ENCODE measurements at places on chromosomes 2 and 18.

DNA sequence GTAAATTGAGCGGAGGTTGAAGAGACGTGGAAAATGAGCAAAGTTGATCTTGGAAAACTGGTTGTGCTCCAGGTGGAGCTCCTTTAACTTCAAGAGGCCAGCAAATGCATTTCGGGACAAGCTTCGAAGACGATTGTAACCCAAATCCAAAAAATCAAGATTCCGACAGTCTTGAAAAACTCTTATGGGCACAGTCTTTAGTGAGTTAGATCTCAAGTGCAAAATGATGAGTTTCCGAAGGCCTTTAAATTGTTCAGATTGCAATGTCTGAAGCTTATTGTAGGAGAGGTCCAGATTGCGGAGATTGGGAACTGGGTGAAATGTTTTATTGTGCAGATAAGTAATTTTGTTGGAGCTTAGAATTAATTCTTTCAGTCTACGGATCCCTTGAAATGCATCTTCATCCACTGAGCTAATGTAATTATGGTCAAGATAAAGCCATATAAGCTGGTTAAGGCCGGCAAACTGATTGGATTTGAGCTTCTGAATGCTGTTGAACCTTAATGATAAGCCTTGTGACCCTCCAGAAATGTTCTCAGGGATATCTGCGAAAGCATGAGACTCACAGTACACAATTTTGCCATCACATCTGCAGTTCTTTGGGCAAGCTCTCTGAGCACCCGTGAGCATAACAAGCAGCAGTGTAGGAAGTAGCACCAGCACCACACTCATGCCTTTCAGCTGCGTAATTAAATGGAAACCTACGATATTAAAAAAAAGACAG is 2.9 kb downstream of the LRRTM4 start:
- H3K4me3 ChIP-seq, result peak overlapping the region; percentile 42
- H3K27ac ChIP-seq, result peak overlapping the region; percentile 40
- H3K27me3 ChIP-seq, result no peaks in the 10 kb centered on the region
- no peaks in the 10 kb centered on the region for H3K36me3 ChIP-seq
- H3K4me1 ChIP-seq, result no peaks in the 10 kb centered on the region

DNA sequence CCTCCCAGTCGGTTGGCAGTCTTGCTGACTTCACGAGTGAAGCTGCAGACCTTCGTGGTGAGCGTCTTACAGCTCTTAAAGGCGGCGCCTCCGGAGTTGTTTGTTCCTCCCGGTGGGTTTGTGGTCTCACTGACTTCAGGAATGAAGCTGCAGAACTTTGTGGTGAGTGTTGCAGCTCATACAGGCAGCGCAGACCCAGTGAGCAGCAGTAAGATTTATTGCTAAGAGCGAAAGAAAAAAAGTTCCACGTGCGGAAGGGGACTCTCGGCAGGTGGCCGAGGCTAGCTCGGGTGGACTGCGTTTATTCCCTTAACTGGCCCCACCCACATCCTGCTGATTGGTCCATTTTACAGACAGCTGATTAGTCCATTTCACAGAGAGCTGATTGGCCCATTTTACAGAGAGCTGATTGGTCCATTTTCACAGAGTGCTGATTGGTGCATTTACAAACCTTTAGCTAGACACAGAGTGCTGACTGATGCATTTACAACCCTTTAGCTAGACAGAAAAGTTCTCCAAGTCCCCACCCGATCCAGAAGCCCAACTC is 240.3 kb downstream of the LRATD1 start:
- H3K27ac ChIP-seq, result no peak overlapping the region
- DNase-seq, result no peak
- H3K36me3 ChIP-seq, result no peaks in the 10 kb centered on the region
- no peaks in the 10 kb centered on the region for H3K4me1 ChIP-seq

GRCh38 chr2:53516650-53517049 is 251.0 kb upstream of the CHAC2 start:
- no peak overlapping the region for H3K27ac ChIP-seq
- H3K4me1 ChIP-seq, result no peaks in the 10 kb centered on the region
- H3K36me3 ChIP-seq, result no peaks in the 10 kb centered on the region
- DNase-seq, result no peak
- H3K4me3 ChIP-seq, result no peak overlapping the region

GRCh38 chr2:524442-524841 is 152.8 kb downstream of the TMEM18 start:
- H3K36me3 ChIP-seq, result no peaks in the 10 kb centered on the region
- no peak for DNase-seq
- no peak overlapping the region for H3K4me3 ChIP-seq
- H3K27ac ChIP-seq, result no peak overlapping the region

DNA sequence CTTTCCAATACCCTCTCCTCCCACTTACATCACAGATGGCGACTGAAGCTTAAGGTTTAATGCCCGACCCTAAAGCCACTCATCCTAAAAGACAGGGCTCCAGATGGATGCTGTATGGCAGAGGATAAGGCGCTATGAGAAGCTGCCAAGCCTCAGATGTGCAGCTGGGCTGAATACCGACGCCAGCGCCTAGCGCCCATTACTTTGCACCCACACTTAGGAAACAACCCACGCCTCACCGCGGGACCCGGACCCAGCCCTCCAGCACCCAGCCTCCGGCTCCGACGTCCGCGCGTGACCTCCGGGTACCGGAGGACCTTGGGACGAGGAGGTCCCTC is 335 bp downstream of the TRAK2 start:
- no peak for DNase-seq
- H3K4me1 ChIP-seq, result peaks cover 80% of the 10 kb centered on the region
- peak overlapping the region; percentile 95 for H3K27ac ChIP-seq
- no peaks in the 10 kb centered on the region for H3K27me3 ChIP-seq
- peak overlapping the region; percentile 79 for H3K4me3 ChIP-seq
- H3K36me3 ChIP-seq, result peaks cover 3% of the 10 kb centered on the region

- H3K4me1 ChIP-seq, result peaks cover 65% of the 10 kb centered on the region
- DNase-seq, result no peak
- H3K4me3 ChIP-seq, result no peak overlapping the region
- H3K27me3 ChIP-seq, result no peaks in the 10 kb centered on the region
Measured at GRCh38 chr18:7878265-7879211, 311.4 kb downstream of the PTPRM start.

- H3K4me3 ChIP-seq, result peak overlapping the region; percentile 82
- no peak for DNase-seq
- no peaks in the 10 kb centered on the region for H3K36me3 ChIP-seq
- H3K4me1 ChIP-seq, result peaks cover 22% of the 10 kb centered on the region
- no peaks in the 10 kb centered on the region for H3K27me3 ChIP-seq
Measured at GRCh38 chr18:50880119-50880465, 1.2 kb downstream of the ME2 start.

DNA sequence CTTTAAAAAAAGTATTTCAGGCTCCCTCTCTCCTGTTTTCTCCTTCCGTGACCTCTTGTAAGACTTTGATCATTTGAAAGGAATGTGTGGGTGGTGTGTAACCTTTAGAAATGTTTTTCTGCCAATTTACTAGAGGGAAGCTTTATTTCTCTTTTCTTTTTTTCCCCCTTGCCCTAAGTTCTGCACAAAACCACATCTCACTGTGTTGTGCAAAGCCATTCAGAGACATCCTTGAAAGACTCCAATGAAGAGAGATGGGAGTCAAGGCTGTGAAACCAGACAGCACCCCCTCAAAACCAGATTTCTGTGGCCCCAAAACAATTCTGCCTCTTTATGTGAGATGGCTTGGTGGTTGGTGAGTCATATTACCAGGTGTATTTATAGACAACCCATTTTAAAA is 184.6 kb upstream of the ERBB4 start:
- DNase-seq, result no peak
- no peak overlapping the region for H3K4me3 ChIP-seq
- no peaks in the 10 kb centered on the region for H3K4me1 ChIP-seq
- no peak overlapping the region for H3K27ac ChIP-seq
- H3K36me3 ChIP-seq, result no peaks in the 10 kb centered on the region

DNA sequence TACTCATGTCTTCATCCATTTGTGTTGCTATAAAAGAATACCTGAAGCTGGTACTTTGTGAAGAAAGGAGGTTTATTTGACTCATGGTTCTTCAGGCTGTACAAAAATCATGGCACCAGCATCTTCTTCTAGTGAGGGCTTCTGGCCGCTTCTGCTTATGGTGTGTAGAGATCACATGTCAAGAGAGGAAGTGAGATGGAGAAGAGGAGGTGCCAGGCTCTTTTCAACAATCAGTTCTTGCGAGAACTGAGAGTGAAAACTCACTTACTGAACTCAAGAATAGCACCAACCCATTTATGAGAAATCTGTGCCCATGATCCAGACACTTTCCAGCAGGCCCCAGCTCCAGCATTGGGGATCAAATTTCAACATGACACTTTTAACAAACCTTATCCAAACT is 30.0 kb upstream of the BARD1 start:
- no peak overlapping the region for H3K27ac ChIP-seq
- H3K4me3 ChIP-seq, result no peak overlapping the region
- no peaks in the 10 kb centered on the region for H3K4me1 ChIP-seq
- no peaks in the 10 kb centered on the region for H3K27me3 ChIP-seq

DNA sequence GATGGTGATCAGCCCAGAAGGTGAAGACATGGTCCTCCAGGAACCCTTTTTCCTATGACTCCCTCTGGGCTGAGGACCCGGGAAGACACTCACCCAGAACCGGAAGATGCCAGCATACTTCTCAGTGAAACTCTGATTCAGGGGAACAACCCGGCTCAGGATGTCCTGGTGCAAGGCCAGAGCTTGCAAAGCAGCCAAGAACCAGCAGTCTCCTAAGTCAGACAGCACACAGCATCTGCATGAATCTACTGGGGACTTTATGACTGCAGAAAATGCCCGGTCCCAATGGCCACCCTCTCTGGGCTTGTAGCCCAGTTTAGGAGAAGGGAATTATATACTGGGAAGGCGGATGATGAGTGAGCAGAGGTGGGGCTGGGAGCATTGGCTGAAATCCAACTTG is 15.3 kb downstream of the CAPN14 start:
- no peaks in the 10 kb centered on the region for H3K36me3 ChIP-seq
- DNase-seq, result no peak
- peaks cover 29% of the 10 kb centered on the region for H3K4me1 ChIP-seq

DNA sequence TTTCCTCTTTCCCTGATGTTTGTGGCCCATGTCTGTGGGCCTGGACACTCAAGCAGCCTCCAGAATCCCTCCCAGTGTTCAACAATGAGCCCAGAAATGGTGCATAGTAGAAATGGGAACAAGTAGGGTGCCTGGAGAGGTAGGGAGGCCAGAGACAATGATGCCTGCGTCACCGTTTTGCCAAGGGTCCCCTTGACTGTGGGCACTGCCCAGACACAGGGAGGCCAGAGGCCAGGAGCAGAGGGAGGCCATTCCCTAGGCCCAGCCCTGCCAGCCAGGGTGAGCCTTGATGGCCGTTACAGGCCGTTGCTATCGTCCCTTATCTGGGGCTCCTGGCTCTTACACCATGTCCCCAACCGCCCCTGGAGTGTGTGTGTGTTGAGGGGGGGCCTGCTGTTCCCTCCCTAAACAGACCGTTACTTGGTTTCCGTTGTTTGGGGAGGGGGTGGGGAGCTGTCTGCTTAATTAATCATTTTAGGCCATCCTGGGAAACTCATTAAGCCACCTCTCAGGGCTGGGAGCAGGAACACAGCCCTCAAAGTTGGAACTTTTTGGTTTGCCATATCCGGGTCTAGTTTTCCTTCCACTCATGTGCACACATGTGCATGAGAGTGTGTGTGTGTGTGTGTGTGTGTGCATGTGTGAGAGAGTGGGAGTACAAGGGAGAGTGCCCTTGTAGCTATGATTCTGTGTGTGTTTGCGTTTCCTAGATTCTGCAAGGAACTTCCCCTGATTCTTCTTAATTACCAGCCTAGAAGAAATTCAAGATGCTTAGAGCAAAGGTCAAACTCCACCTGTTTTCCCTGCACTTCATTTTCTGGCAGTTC is 135.2 kb upstream of the HAAO start:
- H3K36me3 ChIP-seq, result no peaks in the 10 kb centered on the region
- peak overlapping the region; percentile 92 for H3K27ac ChIP-seq
- H3K27me3 ChIP-seq, result no peaks in the 10 kb centered on the region
- DNase-seq, result peak; percentile 62

GRCh38 chr18:72128649-72129048 is 415.5 kb downstream of the CBLN2 start:
- H3K4me1 ChIP-seq, result no peaks in the 10 kb centered on the region
- no peaks in the 10 kb centered on the region for H3K36me3 ChIP-seq
- no peak overlapping the region for H3K27ac ChIP-seq
- no peak overlapping the region for H3K4me3 ChIP-seq

- H3K36me3 ChIP-seq, result peaks cover 8% of the 10 kb centered on the region
- H3K4me3 ChIP-seq, result no peak overlapping the region
- no peaks in the 10 kb centered on the region for H3K4me1 ChIP-seq
- no peaks in the 10 kb centered on the region for H3K27me3 ChIP-seq
- no peak for DNase-seq
Measured at GRCh38 chr2:120142528-120143219, 80.5 kb downstream of the TMEM185B start.

DNA sequence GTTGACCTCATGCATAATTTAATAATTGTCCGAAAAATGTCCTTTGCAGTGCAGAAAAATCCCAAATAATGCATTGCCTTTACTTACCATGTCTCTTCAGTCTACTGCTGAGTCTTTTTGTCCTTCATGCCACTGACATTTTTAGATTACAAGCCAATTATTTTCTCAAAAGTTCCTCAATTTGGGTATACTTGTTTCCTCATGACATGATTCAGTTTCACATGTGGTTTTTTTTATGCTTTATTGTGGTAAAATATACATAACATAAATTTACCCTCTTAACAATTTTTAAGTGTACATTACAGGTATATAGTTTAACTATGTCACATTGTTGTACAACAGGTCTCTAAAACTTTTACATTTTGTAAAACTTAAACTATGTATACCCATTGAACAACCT is 81.0 kb downstream of the EPC2 start:
- H3K4me3 ChIP-seq, result no peak overlapping the region
- H3K4me1 ChIP-seq, result peaks cover 35% of the 10 kb centered on the region
- DNase-seq, result no peak
- H3K27me3 ChIP-seq, result no peaks in the 10 kb centered on the region
- no peaks in the 10 kb centered on the region for H3K36me3 ChIP-seq
- no peak overlapping the region for H3K27ac ChIP-seq

DNA sequence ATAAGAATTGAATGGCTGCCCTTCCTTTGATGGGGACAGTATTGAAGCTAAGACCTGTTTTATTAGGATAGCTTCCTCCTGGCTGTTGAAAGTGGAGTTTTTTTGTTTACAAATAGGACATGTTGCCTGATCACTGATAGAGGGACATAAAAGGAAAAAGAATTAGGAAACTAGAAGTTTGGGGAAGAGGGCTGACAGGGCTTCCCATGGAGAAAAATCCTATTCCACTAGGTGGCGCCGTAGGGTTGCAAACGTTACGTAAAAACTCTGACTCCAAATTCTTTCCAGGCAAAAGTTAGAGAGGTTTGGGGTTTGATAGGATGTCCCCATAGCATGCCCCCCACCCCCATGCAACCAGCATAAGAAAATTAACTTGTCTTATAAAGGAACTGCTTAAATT is 11.1 kb upstream of the RBFA start:
- no peak overlapping the region for H3K27ac ChIP-seq
- no peaks in the 10 kb centered on the region for H3K4me1 ChIP-seq
- H3K4me3 ChIP-seq, result no peak overlapping the region
- DNase-seq, result no peak
- peaks cover 36% of the 10 kb centered on the region for H3K36me3 ChIP-seq

- no peak for DNase-seq
- peaks cover 5% of the 10 kb centered on the region for H3K27me3 ChIP-seq
- no peak overlapping the region for H3K4me3 ChIP-seq
- no peaks in the 10 kb centered on the region for H3K4me1 ChIP-seq
Measured at GRCh38 chr2:102285368-102285767, 26.0 kb upstream of the IL1RL1 start.

- no peak for DNase-seq
- H3K27me3 ChIP-seq, result peaks cover 10% of the 10 kb centered on the region
- no peaks in the 10 kb centered on the region for H3K4me1 ChIP-seq
- no peaks in the 10 kb centered on the region for H3K36me3 ChIP-seq
- no peak overlapping the region for H3K4me3 ChIP-seq
Measured at GRCh38 chr2:130987519-130988425, 105.5 kb downstream of the FAM168B start.

GRCh38 chr2:111624411-111625156 is 259.4 kb downstream of the ANAPC1 start:
- H3K4me3 ChIP-seq, result no peak overlapping the region
- no peak overlapping the region for H3K27ac ChIP-seq
- H3K36me3 ChIP-seq, result no peaks in the 10 kb centered on the region
- H3K4me1 ChIP-seq, result no peaks in the 10 kb centered on the region
- no peak for DNase-seq

All from left ventricle myocardium inferior (tissue), 1 donor.